Glutamatergic neuron (in vitro differentiated cells): ENCODE measurements at places on chromosomes 7 and 10. TPM values are rescaled to one million over a fixed set of nuclear protein-coding genes. Genes with fewer than 3 reads are reported as not detected.

The UTF1 gene
- total RNA-seq, result 0.61 TPM

DNA sequence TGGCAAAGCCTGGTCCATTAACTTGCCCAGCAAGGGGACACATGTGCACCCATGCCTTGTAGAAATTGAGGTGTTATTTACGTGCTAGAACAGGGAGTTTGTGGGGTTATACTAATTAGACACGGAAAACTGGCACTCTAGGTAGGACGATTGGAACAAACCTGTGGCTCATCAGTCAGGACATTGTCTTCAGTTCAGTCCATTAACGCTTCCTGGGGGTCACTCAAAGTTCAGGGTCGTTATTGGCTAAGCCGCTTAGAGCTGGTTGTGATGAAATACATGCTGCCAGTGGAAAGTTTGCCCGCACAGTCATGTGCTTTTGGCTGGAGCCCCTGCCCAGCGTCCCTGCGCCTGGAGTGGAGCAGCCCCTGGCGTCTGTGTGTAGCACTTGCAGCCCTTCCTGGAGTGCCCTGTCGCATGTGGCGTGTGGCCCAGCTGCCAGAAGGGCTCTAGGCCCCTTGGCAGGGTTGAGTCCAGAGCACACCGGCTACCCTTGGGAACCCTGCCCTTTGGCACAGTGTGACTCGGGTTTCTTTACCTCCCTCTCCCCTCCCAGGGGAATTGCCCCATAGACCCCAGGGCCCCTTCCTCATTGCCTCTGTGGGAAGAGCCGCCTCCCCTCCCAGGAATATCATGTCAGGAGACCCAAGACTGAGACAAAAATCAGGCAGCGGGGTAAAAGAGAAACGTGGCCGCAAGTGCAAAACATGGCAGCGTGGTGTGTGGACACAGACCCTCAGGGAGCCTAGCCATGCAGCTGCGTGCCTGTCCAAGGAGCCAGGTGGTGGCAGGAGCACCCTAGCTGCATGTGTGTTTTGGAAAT lies 9.8 kb downstream of the ZNF775 start:
- DNase-seq, result no peak

The BLVRA gene
- 63.4 TPM for total RNA-seq

The FLNC gene
- 241 TPM for total RNA-seq

- DNase-seq, result no peak
These were observed 281.7 kb downstream of the AHR start for GRCh38 chr7:17580141-17580540.
